ENCODE measurements at places on chromosomes 6 and 20. TPM values are rescaled to one million over a fixed set of nuclear protein-coding genes. Genes with fewer than 3 reads are reported as not detected.

HSPA1L gene
- total RNA-seq: 3.2 TPM

DLL1 gene
- total RNA-seq: 106 TPM

OPRM1 gene
- total RNA-seq: not detected

- no peak for DNase-seq
These were observed 65.6 kb downstream of the ATP9A start for GRCh38 chr20:51702556-51702955.

GRCh38 chr20:12762725-12763124, 246.0 kb upstream of the SPTLC3 start:
- DNase-seq: no peak

GRCh38 chr20:40196846-40197436, 492.1 kb downstream of the MAFB start:
- no peak for DNase-seq

DNA sequence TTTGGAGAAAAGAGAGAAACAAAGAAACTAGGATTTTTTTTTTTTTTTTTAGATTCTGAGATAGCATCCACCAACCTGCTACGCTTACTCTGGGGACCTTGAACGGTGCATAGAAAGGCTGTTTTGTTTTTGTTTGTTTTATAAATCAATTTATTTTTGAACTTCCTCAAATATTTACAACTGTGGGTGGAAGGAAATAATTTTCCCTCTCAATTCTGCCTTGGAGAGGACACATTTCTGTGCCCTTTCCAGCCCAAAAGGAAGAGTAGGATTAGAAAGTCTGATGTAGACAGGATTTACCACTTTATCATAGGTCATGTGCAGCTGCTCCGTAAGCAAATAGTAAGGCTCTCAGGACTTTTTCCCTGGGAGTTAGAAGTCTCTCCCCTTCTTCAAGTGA, 190.5 kb downstream of the NKAIN2 start:
- DNase-seq: no peak

Measured in spleen (tissue), 13 donors.